ENCODE measurements at places on chromosomes 1 and 21.

DNA sequence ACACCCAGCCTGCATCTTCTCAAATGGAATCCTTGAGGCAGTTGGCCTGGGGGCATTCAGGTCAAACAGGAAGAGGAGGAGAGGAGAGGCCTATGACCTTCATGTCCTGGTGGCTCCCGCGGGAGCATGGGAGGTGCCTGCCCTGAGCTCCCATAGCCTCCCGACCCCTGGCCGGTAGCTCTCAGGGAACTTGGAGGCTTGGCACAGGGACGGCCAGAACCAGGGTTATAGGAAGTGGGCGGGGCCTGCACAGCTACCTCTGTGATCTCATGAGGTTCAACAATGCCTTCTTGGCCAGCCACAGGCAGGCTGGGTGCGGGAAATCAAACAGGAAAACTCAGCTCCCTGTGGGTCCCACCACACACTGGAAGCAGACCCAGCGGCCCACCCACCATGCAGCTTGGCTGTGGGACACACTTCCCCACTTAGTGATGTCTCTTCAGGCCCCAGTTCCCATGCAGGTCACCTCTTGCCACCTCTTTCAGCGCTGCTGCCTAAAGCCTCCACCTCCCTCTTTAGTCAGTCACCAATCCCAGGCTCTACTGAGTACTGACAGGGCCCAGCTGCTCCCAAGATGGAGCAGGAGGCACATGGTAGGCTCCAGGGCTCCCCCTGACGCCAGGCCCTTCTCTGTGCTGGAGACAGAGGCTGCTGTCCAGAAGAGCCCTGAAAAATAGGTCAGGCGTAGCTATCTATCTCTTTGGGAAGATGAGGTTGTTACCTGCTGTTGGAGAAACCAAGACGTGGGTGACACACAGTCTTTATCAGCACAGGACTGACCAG lies at the start of gene SLFNL1:
Gene SLFNL1, minus strand, starts transcription at position 200 of the 783 bp plus-strand sequence. CDS start 1,065 bp downstream, outside the sequence.
- no peak for DNase-seq

- no peak for DNase-seq
Observed at GRCh38 chr1:84086189-84086588, 57.9 kb upstream of the PRKACB start.

DNA sequence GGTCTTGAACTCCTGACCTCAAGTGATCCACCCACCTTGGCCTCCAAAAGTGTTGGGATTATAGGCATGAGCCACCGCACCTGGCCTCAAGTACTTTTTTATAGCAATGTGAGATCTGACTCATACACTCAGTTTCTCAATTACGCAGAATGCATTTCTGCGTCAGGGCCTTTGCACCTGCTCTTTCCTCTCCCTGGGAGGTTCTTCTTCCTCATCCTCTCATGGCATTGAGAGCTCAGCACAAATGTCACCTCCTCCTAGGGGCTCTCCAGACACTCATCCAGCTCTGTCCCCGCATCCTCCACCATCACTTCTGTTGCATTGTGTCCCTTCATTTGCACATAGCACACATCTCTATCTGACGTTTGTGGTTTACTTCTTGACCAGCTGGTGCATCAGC lies 418.8 kb downstream of the PTPRU start:
- no peak for DNase-seq

DNA sequence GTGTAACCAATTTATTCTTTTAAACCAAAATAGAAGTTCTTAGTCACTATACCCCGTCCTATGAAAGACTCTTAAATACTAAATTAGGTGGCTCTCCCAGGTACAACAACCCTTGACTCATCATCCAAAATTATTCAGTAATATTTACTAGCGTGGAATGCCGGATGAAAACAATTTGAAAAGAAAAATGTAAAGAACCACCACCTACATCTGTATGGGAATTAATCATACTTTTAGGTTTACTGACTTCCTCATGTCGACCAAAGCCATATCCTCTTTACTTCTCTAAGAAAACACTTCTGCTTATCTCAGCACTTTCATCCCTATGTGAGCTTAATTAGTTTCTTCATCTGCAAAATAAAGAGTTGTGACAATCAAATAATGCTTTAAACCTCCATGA lies 139.6 kb downstream of the AKT3 start:
- no peak for DNase-seq

DNA sequence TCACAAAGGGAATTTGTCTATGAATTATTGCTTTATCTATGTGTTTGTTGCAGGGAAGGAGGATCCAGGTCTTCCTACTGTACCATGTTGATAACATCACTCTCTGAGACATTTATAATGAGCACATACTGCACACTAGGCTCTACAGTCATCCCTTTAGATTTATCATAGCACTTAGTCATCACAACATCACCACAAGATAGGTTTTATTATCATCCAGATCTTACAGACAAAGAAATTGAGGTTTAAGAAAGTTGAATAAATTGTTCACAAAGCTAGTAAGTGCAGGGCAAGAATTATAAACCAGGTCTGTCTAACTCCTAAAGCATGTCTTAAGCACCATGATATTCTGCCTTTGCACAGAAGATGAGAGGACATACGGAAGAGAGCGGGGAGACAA lies 121.1 kb upstream of the ST6GALNAC5 start:
- no peak for DNase-seq

GRCh38 chr1:202010180-202011015 lies at the start of gene ELF3:
Gene ELF3, plus strand, starts transcription at chr1:202010587. Its CDS starts 550 bp downstream, at chr1:202011137.
- DNase-seq, result peak; percentile 99

Data from SW480 (cell line).